Skeletal muscle tissue (tissue), 5 donors: ENCODE measurements at places on chromosomes 4 and X. TPM values are rescaled to one million over a fixed set of nuclear protein-coding genes. Genes with fewer than 3 reads are reported as not detected.

The STS gene
- total RNA-seq = 4.7 TPM

The CXorf49B gene
- not detected for total RNA-seq

The ATP2B3 gene
- total RNA-seq = 0.52 TPM

The DUSP21 gene
- total RNA-seq = not detected

The PFKFB1 gene
- not detected for total RNA-seq

The P2RY8 gene
- total RNA-seq = 0.52 TPM

The SMIM10 gene
- total RNA-seq = 2.1 TPM

The HTR2C gene
- total RNA-seq = not detected

The APOO gene
- total RNA-seq = 13.0 TPM

The SRPK3 gene
- 85.1 TPM for total RNA-seq

The PAGE2 gene
- not detected for total RNA-seq

The ZNF185 gene
- 6.8 TPM for total RNA-seq

The RGN gene
- 3.1 TPM for total RNA-seq

The TMPRSS11D gene
- total RNA-seq = not detected

The LRAT gene
- total RNA-seq = under 0.01 TPM

The SLC16A2 gene
- total RNA-seq = 12.5 TPM

The SNCA gene
- total RNA-seq = 83.0 TPM

The HS3ST1 gene
- under 0.01 TPM for total RNA-seq

The SH3TC1 gene
- 13.0 TPM for total RNA-seq

The RNF212 gene
- total RNA-seq = 3.7 TPM

The RHOXF1 gene
- not detected for total RNA-seq
